RPMI7951 (cell line): ENCODE measurements at places on chromosomes 16 and 17. TPM values are rescaled to one million over a fixed set of nuclear protein-coding genes. Genes with fewer than 3 reads are reported as not detected.

- no peak for DNase-seq
Measured at GRCh38 chr16:3646348-3646920, 8.1 kb upstream of the DNASE1 start.

DNA sequence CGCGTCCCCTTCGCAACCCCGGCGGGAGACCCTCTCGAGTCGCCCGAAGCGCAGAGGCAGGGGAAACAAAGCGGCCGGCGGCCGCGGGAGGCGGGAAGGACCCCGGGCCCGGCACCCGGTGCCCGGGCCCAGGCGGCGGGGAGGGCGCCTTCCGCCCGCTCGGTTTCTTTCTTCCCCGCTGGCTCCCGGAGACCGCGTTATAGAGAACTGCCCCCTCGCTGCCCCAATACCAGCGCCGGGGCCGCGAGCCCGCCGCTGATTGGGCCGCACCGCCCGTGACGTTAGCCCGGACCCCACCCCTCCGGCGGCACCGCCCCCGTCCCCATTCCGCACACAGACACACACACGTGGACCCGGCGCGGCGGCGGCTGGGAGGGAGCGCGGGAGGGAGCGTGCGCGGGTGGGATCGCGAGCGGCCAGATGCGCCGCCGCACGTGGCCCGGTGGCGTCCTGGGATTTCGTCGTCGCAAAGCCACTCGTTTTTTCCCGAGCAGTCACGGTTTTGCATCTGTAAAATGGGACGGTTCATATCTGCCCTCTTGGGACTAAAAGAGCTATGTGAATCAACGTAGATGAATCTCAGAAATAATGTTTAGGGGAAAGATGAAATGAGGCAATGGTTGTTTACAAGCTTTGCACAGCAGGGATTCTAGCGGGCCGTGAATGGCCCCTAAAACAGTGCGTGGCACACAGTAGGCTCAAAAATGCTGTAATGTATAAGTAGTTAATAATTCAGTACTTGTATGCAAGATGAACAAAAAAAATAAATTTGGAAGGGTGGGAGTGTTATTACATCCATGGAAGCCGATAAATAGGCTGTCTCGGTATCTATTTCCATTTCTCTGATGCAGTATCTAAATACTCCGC is at the start of gene EPOP:
EPOP (minus strand) TSS at position 209 of the 867 bp plus-strand sequence. CDS start 462 bp downstream, outside the sequence.
- DNase-seq: peak; percentile 84

GRCh38 chr16:85687651-85688471 is 893 bp downstream of the GINS2 start:
- DNase-seq: no peak

DNA sequence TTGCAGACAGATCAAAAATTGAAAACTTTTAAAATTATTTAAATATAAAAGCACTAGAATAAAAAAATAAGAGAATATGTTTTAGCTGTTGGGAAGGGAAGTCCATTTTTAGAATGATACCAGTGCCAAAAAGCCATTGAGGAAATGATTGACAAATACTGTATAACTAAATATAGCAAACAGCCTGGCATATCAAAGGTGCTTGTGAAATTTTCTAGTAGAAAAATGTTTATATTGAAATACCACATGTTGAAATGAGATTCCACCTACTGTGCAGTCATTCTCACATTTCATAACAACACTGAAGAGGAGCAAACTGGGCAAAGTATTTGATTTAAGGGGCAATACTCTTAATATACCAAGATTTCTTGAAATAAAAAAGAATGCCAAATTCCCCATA is 183.5 kb downstream of the PHKB start:
- DNase-seq: no peak

- no peak for DNase-seq
Measured at GRCh38 chr17:40348136-40348504, 16.4 kb downstream of the GJD3 start.

GRCh38 chr17:49339354-49339753 is 22.7 kb downstream of the ZNF652 start:
- no peak for DNase-seq

- DNase-seq: no peak
Measured at GRCh38 chr17:30990458-30990857, 19.6 kb downstream of the RNF135 start.

DNA sequence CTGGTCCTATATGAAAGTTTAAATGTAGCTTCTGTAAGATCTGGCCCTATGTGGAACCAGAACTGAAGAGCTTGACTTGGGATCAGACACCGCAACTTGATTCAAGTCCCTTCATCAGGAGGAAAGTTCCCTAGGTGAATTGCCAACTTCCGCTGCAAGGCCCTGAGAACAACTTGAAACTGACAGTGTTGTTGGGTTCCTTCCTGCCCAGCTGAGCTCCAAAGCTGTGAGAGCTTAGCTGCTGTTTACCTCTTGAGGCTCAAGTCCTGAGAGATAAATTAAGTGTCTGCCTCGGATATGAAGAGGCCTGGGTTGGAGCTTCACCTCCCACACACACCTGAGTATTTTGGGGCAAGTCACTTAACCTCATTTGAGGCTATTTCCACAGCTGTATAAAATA is 44.7 kb downstream of the REXO5 start:
- no peak for DNase-seq

DNA sequence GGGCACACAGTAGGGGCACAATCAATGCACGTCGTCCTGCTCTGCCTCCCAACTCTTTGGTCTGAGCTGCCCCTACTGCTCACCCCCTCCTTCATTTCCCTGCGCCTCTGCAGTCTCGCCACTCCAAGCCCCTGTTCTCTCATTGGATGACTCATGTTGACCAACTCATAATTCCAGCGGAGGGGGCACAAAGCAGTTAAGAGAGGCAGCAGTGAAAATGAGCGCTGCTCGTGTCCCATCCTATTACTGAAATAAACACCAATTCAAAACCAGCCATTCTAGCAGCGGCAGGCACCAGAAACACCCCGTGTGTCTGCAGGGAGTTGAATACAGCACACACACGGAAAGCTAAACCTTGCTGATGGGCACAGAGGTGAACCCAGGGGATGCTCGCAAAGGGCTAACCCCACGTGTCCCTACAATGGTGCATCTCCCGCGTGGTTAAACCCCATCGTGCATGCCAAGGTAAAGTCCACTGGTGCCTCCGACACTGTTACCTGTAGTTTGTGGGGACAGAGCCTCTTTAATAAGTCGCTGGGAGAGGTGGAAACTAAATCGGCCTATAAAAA is 310.4 kb downstream of the XYLT1 start:
- DNase-seq: no peak

- no peak for DNase-seq
Measured at GRCh38 chr16:5589812-5590373, 492.3 kb upstream of the EEF2KMT start.

- DNase-seq: no peak
Measured at GRCh38 chr17:4463818-4464476, 30.2 kb downstream of the SPNS3 start.

GRCh38 chr16:88479793-88480760 is 27.0 kb downstream of the ZFPM1 start:
- DNase-seq: no peak

DNA sequence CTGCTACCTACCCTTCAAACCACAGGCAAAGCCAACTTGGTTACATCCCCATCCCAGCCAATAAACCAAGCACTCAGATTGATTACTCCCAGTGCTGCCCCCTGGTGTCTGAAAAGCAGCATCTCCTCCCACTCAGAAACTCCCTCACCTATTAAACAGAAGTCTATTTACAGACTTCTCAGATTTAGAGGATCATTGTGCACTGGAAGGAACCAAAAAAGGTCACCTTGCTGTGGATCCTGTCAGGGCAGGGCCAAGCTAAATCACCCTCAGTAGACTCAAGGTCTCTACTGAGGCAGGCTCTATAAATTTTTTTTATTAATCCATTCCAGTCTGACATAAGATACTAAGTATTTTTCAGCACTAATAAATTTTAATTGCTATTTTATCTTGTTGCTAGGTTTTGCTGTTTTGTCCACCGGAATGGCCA is 17.6 kb downstream of the HIGD1B start:
- peak; percentile 65 for DNase-seq

DNA sequence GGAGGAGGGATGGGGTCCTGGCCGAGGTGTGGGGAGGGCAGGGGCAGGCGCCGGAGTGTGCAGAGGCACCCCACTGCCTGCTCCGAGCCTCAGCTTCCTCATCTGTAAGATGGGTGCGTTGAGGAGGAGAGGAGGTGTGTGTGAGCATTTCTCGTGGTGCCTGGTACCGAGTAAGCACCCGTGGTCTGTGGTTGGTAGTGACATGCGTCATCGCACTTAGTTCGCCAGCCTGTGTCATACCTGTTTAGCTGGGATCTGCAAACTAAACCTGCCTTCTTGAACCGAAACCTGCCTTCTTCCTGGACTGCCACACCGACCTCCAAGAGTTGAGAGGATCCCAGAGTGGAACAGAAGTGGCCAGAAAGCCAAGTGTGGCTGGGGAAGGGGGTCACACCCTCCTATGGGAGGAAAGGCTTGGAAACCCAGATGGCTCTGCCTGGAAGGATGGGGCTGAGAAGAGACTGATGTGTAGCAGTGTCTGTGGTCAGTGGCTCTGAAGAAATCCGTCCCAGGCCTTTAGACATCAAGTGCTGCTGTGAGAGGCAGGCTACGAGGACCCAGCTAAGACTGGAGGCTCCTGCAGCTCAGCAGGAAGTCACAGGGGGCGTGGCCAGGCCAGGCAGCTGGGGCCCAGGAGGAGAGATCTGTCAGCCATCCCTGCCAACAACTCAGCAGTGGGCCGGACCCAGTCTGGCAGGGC is 162.6 kb upstream of the PLCG2 start:
- no peak for DNase-seq

GRCh38 chr17:13047011-13047606 is 29.3 kb upstream of the ELAC2 start:
- no peak for DNase-seq

GRCh38 chr17:50396261-50397110 is 837 bp downstream of the LRRC59 start:
- DNase-seq: peak; percentile 44

DNA sequence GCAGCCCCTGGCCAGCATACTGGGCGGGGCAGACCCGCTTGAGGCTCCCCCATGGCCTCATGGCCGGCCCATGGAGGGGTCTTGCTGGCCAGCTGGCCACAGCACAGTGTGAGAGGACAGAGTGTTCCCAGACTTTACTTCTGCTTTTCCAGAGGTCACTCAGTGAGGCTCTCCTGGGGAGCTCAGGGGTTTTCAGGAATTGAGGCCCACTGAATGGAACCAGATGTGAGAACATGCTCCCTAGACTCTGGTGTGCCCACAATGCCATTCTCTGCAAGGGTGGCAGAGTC is 21.2 kb downstream of the ATP6V0D1 start:
- no peak for DNase-seq

DNA sequence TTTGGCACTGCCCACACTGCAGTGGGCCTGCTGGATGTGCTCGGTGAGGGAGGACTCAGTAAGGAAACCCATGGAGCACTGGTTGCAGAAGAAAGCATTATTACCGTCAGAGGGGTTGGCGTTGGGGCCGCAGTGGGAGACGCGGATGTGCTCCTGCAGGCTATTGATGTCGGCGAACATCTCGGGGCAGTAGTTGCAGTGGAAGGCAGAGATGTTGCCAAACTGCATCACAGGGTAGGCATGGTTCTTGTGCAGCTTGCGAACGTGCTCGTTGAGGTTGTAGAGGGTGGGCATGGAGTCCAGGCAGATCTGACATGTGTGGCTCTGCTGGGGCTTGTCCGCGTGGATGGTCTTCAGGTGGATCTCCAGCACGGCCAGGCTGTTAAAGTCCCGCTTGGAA is 218.4 kb downstream of the ZNF423 start:
- no peak for DNase-seq

DNA sequence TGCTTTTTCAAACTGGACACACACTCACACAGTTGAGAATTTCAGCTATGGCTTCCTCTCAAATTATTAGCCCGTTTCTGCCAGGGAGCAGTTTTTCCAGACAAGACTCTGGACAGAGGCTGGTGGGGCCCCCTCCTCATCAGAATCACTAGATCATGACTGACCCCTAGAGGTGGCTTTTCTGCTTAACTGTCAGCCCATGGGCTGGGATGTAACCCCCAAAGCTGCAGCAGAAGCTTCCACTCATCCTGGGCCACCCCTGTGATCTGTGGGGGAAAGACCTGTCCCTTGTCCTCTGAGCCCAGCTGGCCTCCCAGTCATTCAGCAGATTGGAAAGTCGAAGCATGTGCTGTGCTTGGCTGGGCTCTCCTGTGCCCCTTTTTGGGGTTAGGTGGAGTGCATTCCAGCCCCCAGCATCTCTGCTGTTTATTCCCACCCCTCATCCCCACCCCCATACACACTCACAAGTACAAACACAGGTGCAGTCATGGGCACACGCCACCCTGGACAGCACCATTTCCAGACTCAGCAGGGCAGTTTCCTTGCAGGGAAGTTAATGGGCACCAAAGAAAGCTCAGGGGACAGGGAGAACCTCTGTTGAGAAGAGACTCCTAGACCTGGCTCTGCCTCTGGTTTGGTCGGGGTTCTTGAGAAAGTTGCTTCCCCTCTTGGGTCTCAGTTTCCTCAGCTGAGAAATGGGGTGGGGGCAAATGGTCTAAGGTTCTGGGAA is 77.6 kb upstream of the RBL2 start:
- no peak for DNase-seq

GRCh38 chr17:10033959-10034358 is 128.9 kb upstream of the RCVRN start:
- DNase-seq: peak; percentile 17

DNA sequence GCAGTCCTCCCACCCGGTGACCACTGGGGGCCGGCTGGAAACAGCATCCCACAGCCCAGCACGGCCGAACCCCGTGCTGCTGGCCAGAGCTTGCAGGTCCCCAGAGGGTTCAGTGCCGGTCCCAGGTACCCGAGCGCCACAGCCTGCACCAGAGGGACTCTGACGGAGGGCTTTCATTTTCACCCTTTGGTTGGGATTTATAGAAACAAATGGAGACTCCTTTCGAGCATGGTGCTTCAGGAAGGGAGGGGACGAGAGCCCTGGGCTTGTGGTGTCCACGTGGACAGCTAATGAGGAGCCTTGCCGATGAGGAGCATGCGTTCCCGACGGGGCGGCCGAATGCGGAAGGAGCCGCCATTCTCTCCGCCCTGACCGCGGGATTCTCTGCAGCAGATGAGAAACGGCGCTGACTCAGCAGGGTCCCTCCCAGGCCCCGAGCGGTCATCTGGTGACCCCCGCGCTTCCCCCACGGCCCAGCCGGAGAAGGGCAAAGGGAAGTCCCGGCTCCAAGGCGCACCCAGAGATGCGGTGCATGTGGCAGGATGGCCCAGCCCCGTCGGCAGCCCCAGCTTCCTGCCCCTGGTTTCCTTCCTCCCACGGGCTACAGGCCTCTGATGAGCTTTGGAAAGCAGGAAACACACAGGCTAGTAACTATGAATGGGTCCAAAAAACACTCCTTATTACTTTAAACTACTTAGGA is 9.8 kb downstream of the SLC38A10 start:
- DNase-seq: peak; percentile 54

NPB gene
- total RNA-seq: 3.7 and 3.9 TPM in 2 replicates

MMP15 gene
- total RNA-seq: 2.6 and 7.7 TPM in 2 replicates

PRSS33 gene
- not detected in 2 replicates for total RNA-seq

FBXO47 gene
- total RNA-seq: not detected in 2 replicates

FBRS gene
- 4.1 and 6.0 TPM in 2 replicates for total RNA-seq

FBXO31 gene
- total RNA-seq: 9.9 and 11.5 TPM in 2 replicates

TMEM220 gene
- 0.98 and 4.2 TPM in 2 replicates for total RNA-seq

SLFN14 gene
- total RNA-seq: not detected in 2 replicates

TMC5 gene
- total RNA-seq: not detected in 2 replicates

HS3ST2 gene
- total RNA-seq: not detected in 2 replicates

SCGB1C2 gene
- not detected in 2 replicates for total RNA-seq

CD19 gene
- total RNA-seq: not detected in 2 replicates

HSD17B2 gene
- 1.4 and 2.6 TPM in 2 replicates for total RNA-seq
